ENCODE measurements at places on chromosomes 4 and X.
A peak's percentile ranks its signal among the peaks of the same experiment; 100 is the strongest.

DNA sequence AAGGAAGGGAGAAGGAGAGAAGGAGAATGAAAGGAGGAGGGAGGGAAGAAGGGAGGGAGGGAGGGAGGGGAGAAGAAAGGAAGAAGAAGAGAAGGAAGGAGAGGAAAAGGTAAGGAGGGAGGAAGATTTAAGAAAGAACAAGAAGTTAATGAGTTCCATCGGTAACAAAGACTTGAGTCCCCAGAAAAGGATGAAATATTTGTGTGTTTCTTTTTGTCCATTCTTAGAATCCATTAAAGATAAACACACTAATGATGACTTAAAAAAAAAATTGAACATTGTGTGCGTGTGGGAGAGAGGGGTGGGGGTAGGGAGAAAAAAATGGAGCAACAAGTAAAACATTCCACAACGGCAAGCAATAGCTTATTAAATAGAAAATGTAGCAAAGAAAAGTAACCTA is 131.4 kb downstream of the THOC2 start:
- DNase-seq = no peak

GRCh38 chr4:101259876-101260275 is 87.5 kb downstream of the PPP3CA start:
- no peak for DNase-seq

DNA sequence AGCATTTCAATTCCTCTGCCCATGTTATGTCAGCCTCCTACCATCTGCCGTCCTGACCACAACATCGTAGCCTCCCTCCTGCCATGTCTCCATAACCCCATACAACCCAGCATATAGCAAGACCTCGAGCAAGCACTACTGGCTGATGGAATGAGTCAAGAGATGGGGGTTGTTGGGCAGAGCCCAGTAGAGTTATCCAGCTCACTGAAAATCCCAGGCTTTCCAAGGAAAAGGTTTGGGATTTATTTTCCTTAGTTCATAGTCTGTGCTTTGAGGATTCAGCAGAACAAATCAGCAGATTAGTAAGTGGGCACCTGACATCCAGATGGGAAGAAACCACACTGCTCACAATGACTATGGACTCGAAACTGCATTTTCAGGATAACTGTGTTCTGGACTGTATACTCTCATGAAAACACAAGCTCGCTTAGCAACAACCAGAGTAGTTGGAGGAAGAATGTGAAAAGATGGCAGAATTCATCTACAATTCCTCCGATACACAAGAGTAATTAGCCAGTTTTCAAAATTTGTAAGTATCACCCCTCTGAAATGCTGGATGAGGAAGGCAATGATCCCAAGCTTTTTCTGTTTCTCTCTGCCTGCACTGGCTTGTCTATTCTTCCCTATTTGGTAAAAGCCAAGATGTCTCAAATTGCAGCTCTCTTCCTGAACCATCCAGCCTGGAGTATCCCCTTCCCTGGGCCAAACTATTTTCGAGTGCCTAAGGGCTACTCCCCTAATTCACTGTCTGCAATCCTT is 186.2 kb upstream of the TBL1X start:
- no peak for DNase-seq

- no peak for DNase-seq
These were observed 38.3 kb upstream of the MMAA start for GRCh38 chr4:145580906-145581305.

DNA sequence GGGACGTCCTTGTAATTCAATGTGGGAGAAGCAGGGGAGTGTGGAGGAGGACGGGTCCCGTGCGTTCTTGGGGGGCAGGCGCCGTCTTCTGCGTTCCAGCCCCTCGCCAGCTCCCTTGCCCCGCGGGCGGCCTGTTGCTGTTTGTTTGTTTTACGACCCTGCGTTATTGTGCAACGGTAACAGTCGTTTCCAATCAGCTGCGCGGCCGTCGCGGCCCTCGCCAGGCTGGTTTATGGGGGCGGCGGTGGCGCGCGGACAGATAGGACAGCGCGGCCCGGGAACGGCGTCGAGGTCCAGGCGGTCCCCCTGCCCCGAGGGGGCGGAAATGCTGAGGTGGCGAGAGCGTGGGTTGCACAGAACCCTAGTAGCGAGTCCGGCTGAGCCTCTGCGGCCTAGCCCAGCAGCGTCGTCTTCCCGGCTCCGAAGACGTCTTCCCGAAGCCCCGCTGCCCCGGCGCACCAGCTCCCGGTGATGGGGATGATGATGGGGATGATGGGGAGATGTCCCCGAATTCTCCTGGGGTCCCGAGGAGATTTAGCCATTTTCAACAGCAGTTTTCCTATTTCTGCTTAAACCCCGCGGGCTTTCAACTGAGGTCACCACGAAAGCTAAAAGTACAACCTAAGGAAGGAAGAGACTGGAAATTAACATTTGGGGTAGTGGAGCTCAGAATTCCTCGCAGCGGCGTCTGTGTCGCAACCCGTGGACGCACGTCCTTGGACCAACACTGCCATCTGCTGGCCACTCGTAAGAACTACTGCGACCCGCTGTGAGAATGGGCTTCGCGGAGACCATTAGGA is 4.8 kb downstream of the PDGFRA start:
- DNase-seq = peak; percentile 51

DNA sequence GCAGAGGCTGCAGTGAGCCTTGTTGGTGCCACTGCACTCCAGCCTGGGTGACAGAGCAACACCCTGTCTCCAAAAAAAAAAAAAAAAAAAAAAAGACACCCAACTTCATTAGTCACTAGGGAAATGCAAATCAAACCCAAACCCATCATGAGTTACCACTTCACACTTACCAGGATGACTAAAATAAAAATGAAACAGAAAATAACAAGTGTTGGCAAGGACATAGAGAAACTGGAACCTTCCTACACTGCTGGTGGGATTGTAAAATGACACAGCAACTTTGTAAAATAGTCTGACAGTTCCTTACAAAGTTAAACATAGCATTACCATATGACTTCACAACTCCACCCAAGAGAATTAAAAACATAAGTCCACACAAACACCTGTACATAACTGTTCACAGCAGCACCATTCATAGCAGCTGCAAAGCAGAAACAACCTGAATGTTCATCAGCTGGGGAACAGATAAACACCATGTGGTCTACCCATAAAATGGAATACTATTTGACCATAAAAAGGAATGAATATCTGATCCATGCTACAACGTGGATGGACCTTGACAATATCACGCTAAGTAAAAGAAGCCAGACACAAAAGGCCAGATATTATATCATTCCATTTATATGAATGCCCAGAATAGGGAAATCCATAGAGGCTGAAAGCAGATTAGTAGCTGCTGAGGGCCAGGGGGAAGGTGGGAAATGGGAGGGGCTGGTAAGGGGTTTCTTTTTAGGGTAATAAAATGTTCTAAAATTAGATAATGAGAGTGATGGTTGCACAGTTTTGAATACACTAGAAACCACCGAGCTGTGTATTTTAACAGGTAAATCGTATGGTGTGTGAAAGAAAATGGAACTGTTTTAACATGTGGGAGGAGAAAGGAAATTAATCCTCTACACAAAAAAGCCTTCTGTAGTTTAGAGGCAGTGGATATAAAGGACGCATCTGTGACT is 18.3 kb downstream of the CD99L2 start:
- no peak for DNase-seq

DNA sequence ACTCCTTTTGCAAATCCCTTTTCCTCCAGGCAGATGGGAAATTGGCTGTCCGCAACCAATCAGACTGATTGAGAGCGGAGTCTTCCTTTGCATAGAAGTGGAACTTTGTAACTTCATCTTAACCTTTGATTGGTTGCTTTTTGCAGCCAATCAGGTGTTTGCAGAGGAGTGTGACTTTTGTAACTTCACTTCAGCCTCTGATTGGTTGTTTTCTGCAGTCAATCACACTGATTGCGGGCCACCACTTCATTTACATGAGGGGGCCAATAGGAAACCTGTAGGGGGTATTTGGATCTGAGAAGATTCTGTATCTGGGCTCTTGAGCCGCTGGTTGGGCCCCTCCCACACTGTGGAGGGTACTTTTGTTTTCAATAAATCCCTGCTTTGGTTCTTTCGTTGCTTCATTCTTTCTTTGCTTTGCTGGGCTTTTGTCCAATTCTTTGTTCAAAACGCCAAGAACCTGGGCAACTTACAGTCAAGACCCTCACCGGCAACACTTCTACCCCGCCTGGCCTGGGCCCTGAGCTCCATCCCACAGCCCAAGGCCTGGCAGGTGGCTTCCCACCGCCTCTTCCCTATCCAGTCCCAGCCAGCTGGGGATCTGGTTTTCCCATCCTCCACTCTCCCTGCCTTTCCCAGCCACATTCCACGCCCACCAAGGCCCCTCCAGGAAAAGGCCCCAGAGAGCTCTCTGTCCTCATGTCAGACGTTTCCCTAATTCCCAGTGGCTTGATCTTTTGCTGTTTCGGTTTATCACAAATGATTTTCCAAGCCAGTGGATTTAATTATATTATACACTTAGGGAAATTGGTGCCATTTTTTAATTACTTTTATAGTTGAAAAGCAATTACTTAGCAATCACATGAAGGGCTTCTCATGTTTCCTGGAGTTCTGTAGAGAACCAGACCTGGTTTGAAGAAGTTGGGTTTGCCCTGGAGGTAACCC is 110.2 kb upstream of the STX18 start:
- no peak for DNase-seq

DNA sequence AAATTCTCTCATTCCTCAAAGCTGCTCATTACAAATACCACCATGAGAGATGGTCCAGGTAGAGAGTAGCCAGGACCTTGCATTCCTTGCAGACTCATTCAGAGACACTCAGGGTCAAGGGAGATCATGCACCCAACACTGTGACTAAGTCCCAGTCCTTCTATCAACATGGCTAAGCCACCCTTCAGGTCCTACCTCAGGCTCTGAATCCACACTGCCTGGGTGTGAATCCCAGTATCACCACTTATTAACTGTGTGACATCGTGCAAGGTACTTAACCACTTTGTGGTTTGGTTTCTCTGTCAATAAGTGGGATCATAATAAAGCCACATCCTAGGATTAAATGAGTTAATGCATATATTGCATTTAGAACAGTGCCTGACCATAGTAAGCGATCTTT is 124.1 kb upstream of the NEIL3 start:
- DNase-seq = no peak

GRCh38 chr4:168781341-168781740 is 228.7 kb downstream of the CBR4 start:
- no peak for DNase-seq

- no peak for DNase-seq
These were observed 74.4 kb downstream of the RPS3A start for GRCh38 chr4:151173871-151174270.

DNA sequence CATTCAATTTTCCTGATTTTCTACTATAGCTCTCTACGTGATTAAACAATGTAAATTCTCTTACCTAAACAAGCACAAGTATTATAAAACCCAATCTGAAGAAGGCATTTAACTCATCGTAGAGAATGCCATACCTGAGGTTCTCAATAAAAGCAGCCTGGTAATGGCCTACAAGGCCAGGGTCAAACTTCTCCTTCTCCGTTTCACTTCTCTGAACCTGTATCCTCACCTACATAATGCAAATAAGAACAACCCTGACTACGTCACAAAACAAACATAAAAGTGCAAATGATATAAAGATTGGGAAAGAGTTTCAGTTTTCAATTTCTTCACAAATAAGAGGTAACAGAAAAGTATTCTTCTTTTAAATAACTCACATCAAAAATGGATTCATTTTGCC is 55.6 kb upstream of the STS start:
- DNase-seq = no peak

GRCh38 chr4:54556051-54556450 is 101.7 kb upstream of the KIT start:
- DNase-seq = no peak

DNA sequence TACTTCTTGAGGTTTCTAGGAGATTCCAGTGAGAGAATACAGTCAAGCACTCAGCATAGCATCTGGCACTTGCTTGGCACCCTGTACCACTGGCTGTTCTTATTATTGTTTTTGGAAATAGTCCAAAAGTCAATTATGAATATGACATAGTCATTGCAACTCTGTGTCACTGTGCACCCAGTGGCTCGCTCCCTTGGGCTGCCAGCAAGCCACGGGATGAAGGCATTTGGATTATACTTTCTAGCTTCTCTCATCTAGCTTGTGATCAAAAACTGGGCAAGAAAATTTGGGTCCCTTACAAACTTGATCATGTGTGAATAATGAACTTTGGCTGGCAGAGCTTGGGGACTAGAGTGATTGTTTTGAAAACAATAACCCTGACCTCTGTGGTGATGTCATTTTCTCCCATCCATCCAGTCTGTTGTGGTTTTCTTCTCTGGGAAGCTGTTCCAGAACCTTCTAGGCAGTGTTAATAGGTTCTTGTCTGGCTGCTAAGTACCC is 32.7 kb upstream of the LIMCH1 start:
- no peak for DNase-seq

- DNase-seq = no peak
These were observed 195.3 kb downstream of the QDPR start for GRCh38 chr4:17316566-17316965.

DNA sequence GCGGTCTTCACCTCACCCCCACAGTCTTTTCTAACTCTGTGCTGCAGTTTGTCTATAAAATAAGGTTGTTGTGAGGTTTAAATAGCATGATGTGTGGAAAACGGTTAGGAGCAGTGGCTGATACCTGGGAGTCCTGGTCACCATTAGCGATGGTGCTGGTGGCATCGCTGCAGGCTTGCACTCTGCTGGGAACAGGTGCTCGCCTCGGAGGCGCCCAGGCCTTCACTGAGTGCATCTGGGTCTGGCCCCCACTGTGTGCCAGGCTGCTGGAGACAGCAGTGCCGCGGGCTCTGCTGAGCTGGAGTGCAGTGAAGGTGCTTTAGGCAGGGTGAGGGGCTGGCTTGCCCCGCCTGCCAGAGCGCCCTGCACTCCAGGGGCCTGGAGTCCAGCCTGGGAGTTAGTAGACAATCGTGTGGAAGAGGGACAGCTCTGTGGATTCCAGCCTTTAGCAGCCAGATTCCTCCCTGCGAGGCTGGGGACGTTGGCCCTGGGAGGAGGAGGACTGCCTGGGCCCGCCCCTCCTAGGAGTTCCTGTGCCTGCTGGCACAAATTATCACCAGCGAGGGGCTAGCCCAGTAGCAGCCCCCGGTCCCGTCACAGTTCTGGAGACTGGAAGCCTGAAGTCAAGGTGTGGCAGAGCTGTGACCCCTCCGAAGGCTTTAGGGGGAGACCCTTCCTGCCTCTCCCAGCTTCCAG is 7.3 kb downstream of the RGS12 start:
- no peak for DNase-seq

DNA sequence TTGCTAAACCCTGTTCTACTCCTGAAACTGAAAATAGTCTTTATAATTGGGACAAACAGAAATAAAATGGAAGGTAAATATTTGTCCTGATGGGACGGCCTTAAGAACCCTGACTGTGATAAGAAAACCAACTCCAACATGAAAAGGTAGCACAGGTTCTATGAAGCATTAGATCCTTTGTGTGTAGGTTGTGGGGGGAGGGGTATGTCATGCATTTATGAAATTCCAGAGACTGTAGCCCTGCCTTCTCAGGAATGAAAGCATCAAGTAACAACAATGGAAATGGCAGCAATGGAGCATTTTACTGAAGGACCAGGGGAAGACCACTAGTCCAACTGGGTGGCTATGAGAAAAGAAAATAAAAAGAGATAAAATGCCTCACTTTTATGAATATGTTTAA is 23.9 kb downstream of the CXXC4 start:
- DNase-seq = no peak

- no peak for DNase-seq
These were observed 37.6 kb downstream of the EFHC2 start for GRCh38 chrX:44305921-44306320.
